Muscle of leg (tissue), 16 donors: ENCODE measurements at places on chromosomes 2 and 18. TPM values are rescaled to one million over a fixed set of nuclear protein-coding genes. Genes with fewer than 3 reads are reported as not detected.
A peak's percentile ranks its signal among the peaks of the same experiment; 100 is the strongest.

GRCh38 chr2:207727261-207727660 is 15.8 kb downstream of the CCNYL1 start:
- no peak overlapping the region for H3K27ac ChIP-seq
- DNase-seq = peak; percentile 52
- no peaks in the 10 kb centered on the region for H3K36me3 ChIP-seq

GRCh38 chr2:170652637-170653417 is 62.3 kb upstream of the SP5 start:
- H3K27me3 ChIP-seq = no peaks in the 10 kb centered on the region
- H3K27ac ChIP-seq = no peak overlapping the region
- H3K4me1 ChIP-seq = no peaks in the 10 kb centered on the region
- no peaks in the 10 kb centered on the region for H3K36me3 ChIP-seq
- H3K4me3 ChIP-seq = no peak overlapping the region

DNA sequence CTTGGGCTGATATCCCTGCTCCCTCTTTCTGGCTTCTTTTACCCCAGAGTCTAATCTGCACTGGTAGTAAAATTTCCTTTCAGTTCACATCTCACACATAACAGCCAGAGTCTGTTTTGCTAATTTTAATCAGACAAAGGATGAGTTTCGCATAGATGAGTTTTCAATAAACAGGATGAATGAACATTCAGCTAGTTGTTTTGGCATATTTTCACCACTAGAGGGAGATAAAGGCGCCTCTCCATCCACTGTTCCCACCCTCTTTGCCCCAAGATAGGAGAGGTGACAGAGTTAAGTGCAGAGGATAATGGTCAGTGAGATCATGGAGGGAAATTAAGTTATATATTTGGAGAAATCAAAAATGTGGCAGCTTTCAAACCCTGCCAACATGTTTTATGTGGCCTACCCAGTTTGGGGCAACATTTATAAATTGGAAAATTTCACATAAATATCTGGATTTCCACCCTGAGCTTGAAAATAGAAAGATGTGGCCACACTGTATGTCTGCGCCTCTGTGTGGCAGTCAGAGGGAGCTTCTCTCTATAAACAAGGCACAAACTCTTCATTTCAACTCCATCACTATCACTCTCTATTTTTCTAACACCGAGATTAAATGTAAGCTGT is 48.5 kb upstream of the DTNA start:
- peak; percentile 49 for DNase-seq
- H3K4me1 ChIP-seq = no peaks in the 10 kb centered on the region
- no peak overlapping the region for H3K27ac ChIP-seq

DNA sequence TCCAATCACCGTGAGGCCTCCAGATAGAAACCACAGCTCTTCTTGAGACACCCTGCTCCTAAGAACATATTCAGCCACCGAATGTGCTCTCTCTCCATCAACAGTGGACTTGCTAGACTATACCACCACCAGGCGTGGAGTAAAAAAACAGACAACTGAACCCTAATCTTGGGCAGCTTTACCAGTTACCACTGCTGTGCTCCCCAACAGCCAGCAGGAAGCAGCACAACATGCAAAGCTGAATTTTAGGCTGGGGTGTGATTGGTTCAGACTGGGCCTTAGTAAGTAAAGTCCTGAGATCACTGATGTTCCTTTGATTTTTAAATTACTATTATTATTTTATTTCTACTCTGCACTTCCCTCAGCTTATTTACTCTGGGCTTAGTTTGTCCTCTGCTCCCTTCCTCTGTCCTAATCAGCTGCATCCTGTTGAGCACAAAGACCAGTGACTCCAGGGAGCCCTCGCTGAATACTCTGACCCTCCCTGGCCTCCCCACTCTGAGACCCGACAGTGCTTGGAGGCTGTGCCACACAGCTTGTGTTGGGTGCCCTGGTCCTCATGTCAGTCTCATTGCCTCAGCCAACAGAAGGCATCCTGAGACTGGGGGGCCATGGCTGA is 21.9 kb downstream of the MRPL35 start:
- H3K4me3 ChIP-seq = no peak overlapping the region
- H3K27me3 ChIP-seq = no peaks in the 10 kb centered on the region
- H3K4me1 ChIP-seq = peaks cover 46% of the 10 kb centered on the region

DNA sequence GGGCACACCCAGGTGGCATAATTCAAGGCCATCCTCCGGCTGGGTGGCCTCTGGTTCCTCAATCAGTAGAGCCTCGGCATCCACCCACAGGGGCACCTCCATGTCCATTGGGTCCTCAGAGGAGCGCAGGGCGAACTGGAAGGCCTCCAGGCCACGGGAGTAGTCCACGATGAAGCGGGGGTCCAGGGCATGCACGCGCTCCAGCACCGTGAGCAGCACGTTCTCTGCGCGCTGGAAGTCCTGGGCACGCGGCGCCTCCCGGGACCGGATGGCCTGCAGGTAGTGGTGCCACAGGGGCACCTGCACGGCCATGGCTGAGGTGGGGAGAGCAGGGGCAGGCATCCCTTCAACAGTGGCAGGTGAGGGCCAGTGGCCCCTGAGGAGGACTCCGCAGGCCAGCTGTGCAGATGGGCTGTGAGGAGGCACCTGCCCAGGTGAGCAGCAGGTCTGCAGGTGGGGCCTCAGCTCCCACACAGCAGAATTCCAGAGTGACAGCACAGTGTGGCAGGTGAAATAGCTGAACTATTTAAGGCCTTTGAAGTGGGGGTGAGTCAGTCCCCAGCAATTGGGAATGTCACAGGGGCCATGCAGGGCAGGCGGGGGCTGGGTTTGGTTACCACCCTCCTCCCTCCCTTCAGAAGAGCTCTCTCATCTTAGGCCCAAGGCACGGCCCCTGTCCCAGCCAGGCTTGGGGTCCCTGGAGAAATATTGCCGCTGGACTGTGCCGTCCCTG is at the start of gene MAB21L4:
Gene MAB21L4, minus strand, starts transcription at position 501 of the 733 bp plus-strand sequence. Its CDS starts 159 bp downstream, at position 342.
- no peak within 1 kb of the TSS for H3K27ac ChIP-seq
- H3K4me3 ChIP-seq = no peak within 1 kb of the TSS
- DNase-seq = no peak
- no peaks in the 10 kb centered on the region for H3K27me3 ChIP-seq
- H3K4me1 ChIP-seq = peaks cover 35% of the 10 kb centered on the region
- no peaks in the 10 kb centered on the region for H3K36me3 ChIP-seq

DNA sequence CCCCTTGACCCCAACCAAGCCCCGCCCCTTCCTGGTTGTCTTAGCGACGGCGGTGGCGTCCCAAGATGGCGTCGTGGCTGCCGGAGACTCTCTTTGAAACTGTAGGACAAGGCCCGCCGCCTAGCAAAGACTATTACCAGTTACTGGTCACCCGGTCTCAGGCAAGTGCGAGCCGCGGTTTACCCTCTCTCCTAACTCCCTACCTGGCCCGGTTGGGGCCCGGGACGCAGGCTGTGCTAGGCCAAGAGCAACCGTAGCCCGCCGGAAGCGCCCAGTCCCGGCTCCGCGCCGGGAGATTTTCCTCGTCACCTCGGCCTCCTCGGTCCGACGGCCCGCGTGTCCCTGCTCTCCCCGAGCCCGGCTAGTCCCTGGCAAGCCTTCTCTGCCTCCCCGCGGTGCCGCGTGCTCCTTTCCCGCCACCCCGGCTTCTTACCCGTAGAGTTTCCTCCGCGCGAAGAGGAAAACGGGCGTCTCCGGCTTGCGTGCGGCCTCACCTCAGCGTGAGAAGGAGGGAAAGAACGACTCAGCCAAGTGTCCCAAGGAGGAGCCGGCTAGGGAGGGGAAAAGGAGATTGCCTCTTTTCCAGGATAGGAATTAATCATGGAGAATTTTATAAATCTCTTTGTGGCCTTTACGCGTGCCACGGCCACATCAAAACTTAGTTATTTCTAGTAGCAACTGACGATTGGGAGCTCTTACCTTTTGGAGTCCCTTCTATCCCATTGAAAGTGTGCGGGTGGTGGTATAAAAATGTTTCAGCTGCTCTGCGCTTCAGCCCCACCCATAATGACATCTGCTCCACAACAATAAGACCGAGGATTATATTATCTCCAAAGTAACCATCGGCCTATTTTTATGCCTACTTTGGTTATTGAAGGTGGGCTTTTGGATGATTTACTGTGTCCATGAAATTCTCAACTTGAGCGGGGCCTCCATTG is at the start of gene FBXO36:
Gene FBXO36, plus strand, starts transcription at position 55 of the 938 bp plus-strand sequence. Its CDS starts 11 bp downstream, at position 66.
- peaks cover 2% of the 10 kb centered on the region for H3K36me3 ChIP-seq
- H3K27me3 ChIP-seq = no peaks in the 10 kb centered on the region
- peak within 1 kb of the TSS; percentile 96 for H3K4me3 ChIP-seq
- H3K27ac ChIP-seq = peak within 1 kb of the TSS; percentile 95
- H3K4me1 ChIP-seq = peaks cover 8% of the 10 kb centered on the region

DNA sequence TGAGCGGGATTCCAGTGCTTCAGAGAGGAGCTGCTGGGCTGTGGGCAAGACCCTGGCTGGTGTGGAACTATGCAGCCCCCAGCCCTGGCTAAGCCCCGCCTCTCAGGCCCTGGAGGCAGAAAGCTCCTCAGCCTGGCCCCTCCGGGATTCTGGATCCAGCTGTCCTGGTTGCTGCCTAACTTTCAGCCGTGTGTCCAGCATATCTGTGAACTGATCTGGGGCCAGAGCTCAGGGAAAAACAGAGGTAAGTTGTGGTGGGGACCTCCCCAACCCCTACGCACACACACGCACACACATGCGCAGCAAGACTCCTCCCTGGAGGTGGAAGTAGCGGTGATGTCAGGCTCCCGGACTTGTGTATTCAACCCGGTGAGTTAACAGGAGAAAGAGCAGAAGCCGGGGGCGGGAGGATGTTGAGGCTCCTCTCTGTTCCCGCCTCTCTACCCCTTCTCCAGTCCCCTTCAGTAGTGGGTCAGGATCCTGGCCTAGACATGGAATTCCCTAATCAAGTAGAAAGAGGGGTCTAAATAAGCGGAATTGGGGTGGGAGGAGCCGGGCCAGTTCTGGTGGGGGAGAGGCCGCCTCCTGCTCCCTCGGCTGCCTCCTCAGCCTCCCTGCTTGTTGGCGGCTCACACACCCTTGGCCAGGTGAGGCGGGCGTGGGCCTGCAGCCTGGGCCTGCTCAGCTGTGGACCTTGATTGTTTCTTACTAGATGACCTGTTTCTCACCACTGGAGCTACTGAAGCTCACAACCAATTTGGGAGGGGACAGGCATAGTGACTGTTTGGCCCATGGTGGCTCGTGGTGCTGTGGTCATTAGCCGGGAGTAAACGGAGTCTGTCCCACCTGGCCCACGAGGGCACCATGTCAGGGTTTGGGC is 33.4 kb downstream of the SIX2 start:
- H3K36me3 ChIP-seq = no peaks in the 10 kb centered on the region
- H3K4me3 ChIP-seq = no peak overlapping the region
- peaks cover 11% of the 10 kb centered on the region for H3K4me1 ChIP-seq
- no peak overlapping the region for H3K27ac ChIP-seq

- H3K4me1 ChIP-seq = peaks cover 8% of the 10 kb centered on the region
- H3K4me3 ChIP-seq = no peak overlapping the region
- H3K27ac ChIP-seq = no peak overlapping the region
- H3K27me3 ChIP-seq = no peaks in the 10 kb centered on the region
Measured at GRCh38 chr2:150046211-150046610, 441.3 kb downstream of the RND3 start.

- no peaks in the 10 kb centered on the region for H3K4me1 ChIP-seq
- H3K36me3 ChIP-seq = no peaks in the 10 kb centered on the region
- no peak for DNase-seq
Measured at GRCh38 chr2:50489092-50489491, 542.8 kb downstream of the NRXN1 start.

DNA sequence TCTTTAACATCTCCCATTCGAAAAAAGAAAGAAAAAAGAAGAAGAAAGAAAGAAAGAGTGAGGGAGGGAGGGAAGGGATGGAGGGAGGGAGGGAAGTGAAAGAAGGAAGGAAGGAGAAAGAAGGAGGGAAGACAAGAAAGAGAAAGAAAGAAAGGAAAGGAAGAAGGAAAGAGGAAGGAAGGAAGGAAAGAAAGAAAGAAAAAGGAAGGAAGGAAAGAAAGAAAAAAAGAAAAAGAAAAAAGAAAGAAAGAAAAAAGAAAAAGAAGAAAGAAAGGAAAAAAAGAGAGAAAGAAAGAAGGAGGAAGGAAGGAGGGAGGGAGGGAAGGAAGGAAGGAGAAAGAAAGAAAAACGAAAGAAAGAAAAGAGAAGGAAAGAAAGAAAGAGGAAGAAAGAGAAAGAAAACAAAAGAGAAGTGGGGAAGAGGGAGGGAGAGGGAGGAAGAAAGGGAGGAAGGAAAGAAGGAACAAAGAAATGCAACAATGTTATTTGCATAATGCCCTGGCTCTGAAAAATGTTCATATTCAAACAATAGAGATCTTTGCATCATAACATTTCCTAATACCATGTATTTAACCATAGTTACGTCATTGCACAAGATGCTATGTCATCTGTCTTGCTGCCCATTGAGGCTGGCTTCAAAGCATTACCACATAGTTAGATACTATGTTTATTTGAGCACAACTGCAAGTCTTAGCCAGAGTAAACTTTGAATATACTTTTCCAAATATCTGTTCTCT is 550.6 kb downstream of the DSC3 start:
- H3K4me3 ChIP-seq = no peak overlapping the region
- no peaks in the 10 kb centered on the region for H3K4me1 ChIP-seq
- H3K36me3 ChIP-seq = no peaks in the 10 kb centered on the region
- no peaks in the 10 kb centered on the region for H3K27me3 ChIP-seq
- no peak for DNase-seq

- no peak for DNase-seq
- H3K4me3 ChIP-seq = no peak overlapping the region
- no peaks in the 10 kb centered on the region for H3K36me3 ChIP-seq
- no peak overlapping the region for H3K27ac ChIP-seq
- H3K27me3 ChIP-seq = no peaks in the 10 kb centered on the region
Measured at GRCh38 chr2:12755384-12755783, 38.6 kb downstream of the TRIB2 start.

DNA sequence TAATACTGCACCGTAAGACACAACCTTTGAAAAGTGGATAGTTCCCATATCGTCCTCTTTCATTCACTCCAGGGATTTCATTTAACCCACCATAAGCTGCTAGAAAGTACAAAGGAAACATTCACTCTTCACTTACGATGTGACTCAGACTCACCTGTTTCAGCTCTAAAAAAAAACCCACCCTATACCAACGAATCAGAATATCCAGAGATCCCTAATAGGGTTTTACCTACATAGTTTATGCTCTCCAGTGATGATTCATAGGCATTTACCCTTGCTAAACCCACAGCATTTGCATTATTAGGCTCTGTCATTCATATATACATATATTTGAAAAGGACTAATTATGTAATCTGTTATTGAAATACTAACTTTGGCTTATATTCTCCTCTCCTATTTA is 60.2 kb downstream of the PRPF40A start:
- no peaks in the 10 kb centered on the region for H3K27me3 ChIP-seq
- H3K27ac ChIP-seq = no peak overlapping the region
- DNase-seq = no peak

Gene DSG4
- not detected for total RNA-seq

Gene RUFY4
- 0.27 TPM for total RNA-seq

Gene MDH1B
- 0.40 TPM for total RNA-seq

Gene EEF1B2
- total RNA-seq = 980 TPM
